ENCODE measurements at places on chromosomes 7 and 10. TPM values are rescaled to one million over a fixed set of nuclear protein-coding genes. Genes with fewer than 3 reads are reported as not detected.

- peaks cover 24% of the 10 kb centered on the region for H3K36me3 ChIP-seq
- no peaks in the 10 kb centered on the region for H3K27me3 ChIP-seq
- peaks cover 25% of the 10 kb centered on the region for H3K4me1 ChIP-seq
- H3K27ac ChIP-seq, result peak overlapping the region; percentile 68
Observed at GRCh38 chr7:99109108-99110051, 34.5 kb downstream of the SMURF1 start.

Gene NANOS1
- 4.4 TPM for total RNA-seq

DNA sequence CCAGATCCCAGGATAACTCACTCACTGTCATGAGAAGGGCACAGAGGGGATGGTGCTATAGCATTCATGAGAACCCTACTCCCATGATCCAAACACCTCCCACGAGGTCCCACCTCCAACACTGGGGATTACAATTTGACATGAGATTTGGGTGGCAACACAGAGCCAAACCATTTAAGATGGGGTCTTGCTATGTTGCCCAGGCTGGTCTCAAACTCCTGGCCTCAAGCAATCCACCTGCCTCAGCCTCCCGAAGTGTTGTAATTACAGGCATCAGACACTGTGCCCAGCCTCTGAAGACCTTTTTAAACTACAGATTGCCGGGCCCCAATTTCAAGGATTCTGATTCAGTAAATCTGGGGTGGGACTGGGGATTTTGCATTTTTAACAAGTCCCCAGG is 98.5 kb downstream of the BAMBI start:
- no peaks in the 10 kb centered on the region for H3K27me3 ChIP-seq
- no peak overlapping the region for H3K27ac ChIP-seq
- no peaks in the 10 kb centered on the region for H3K36me3 ChIP-seq
- peaks cover 29% of the 10 kb centered on the region for H3K4me1 ChIP-seq
- no peak for DNase-seq

DNA sequence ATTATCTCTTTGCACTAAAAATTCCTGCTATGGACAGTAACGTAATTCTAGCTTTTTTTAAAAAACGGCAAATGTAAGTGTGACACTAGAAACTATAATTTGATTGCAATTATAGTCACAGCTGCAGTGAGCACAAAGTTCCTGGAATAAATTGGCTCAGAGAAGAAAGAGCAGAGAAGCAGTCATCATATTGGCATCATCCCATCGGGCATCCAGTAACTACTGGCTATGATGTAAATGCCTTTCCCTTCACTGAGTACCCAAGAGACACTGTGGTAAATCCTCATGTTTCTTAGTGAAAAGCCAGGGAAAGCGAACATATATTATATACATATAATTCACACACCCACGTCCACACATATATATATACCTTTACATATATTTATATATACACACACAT is 43.6 kb downstream of the PIP4K2A start:
- H3K4me1 ChIP-seq, result peaks cover 30% of the 10 kb centered on the region
- no peak for DNase-seq
- H3K27ac ChIP-seq, result no peak overlapping the region
- no peaks in the 10 kb centered on the region for H3K36me3 ChIP-seq

Gene GPRIN2
- 20.3 TPM for total RNA-seq

- no peak overlapping the region for H3K27ac ChIP-seq
- peaks cover 42% of the 10 kb centered on the region for H3K27me3 ChIP-seq
- peaks cover 4% of the 10 kb centered on the region for H3K4me1 ChIP-seq
- H3K36me3 ChIP-seq, result no peaks in the 10 kb centered on the region
- H3K4me3 ChIP-seq, result no peak overlapping the region
Observed at GRCh38 chr10:1187151-1187854, 131.1 kb downstream of the WDR37 start.

Measured in mesothelial cell of epicardium (in vitro differentiated cells).